ENCODE measurements at places on chromosomes 2 and 18. TPM values are rescaled to one million over a fixed set of nuclear protein-coding genes. Genes with fewer than 3 reads are reported as not detected.

GRCh38 chr2:54859997-54860701 lies 136.7 kb downstream of the EML6 start:
- no peak for DNase-seq

DNA sequence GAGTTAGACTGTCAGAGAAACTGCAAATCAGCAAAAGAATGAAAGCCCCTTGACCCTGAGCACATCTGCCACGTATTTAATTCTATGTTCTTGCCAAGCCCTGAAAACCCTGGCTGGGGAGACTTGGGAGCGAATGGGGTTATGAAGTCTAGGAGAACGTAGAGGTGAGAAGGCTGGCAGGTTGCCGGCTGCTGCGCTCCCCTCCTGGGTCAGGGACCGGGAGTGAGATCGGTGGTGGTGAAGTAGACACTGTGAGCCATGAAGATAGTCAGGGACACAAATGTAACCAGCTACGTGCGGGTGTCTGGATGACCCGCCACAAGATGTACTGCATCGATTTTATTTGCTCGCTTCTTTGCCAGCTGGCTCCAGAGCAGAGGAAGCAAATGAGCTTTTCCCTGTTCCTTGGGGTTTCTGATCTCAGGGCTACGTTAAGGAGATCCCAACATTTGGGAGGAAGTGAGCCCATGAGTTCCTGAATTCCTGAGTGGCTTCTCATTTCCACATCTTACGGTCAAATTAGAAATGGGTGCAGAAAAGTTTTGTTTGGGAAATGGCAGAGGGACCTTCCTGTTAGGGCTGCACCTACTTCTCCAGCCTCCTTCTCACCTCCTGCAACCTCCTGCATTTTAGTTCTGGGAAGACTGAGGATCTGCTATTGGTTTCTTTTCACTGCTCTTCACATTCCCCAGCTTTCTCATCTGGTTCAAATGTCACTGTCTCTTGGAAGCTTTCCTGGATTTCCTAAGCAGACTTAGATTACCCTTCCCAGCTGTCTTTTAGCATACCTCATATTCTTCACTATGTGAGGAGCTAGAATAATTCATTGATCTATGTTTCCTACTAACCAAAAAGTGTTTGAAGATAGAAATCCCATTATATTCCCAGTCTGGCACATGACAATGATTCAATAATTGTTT lies 360.6 kb downstream of the ZNF521 start:
- no peak for DNase-seq

GRCh38 chr2:46335391-46336282 lies 38.4 kb downstream of the EPAS1 start:
- no peak for DNase-seq

The COPS8 gene
- 109 TPM for total RNA-seq

- DNase-seq = no peak
Measured at GRCh38 chr2:41116106-41116797, 664.4 kb upstream of the SLC8A1 start.

Measured in dorsolateral prefrontal cortex (tissue), 122 donors.